Activated T-helper 2 cell treated with anti-CD3 and anti-CD28 coated beads, Interferon-gamma antibody, Interleukin-2, Interleukin-4, amounts not matched to agents 10 μg/mL and 5 μg/mL and 100 μg/mL, durations not matched to agents 14 hours and 24 hours and 36 hours (primary cell): ENCODE measurements at places on chromosomes 7 and 10. TPM values are rescaled to one million over a fixed set of nuclear protein-coding genes. Genes with fewer than 3 reads are reported as not detected.

GRCh38 chr7:46026741-46027140, 105.7 kb upstream of the IGFBP3 start:
- DNase-seq = no peak

- no peak for DNase-seq
Measured at GRCh38 chr10:96708456-96708855, 11.9 kb downstream of the PIK3AP1 start.

DNA sequence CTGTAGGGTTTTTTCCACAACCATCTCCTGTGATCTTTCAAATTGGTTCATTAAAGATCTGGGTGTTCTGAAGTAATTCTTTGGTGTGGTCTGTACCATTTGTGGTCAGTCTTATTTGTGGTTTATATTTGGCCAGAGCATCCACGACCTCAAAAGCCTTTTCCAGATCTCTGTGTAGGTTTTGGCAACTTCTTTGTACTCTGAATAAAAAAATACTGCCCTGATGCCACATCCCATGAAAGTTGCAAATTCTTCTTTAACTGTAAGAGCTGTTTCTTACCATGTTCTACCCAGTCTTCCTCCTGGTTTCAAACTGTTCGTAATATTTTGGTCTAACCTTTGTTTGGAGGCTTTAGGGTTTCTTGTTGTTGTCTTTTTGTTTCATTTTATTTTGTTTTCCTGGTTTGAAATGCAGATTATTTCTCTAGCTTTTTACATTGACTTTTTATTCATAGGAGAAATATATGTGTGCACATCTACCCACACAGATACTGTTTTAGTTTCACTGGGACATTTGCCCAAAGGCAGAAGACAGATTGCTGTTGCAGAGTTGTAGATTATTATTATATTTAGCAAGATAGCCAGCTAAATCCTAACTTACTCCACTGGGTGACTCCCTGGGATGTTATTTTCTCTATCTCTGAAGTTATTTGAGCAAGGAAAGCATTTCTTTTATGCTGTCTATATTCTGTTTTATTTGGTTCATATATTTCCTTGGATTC, 123.2 kb upstream of the SAMD8 start:
- DNase-seq = no peak

GRCh38 chr10:78556705-78557432, 511.9 kb upstream of the ZMIZ1 start:
- no peak for DNase-seq

DNA sequence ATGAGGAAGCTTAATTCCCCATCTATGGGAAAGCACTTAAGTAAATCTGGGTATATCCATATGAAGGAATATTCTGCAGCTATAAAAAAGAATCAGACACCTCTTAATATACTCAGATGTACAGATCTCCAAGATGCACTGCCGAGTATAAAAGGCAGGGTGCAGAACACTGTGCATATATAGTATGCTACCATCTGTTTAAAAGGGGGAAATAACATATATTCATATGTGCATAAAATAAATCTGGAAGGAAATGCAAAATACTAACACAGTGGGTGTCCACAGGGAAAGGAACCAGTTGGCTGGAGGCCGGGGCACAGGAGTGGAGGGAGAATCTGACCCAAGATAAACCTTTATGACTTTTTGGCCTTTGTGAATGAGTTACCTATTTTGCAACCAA, 201.4 kb downstream of the SFMBT2 start:
- no peak for DNase-seq

- no peak for DNase-seq
Measured at GRCh38 chr7:47504551-47505311, 77.2 kb downstream of the TNS3 start.

- DNase-seq = peak; percentile 29
Measured at GRCh38 chr10:22230158-22230833, 12.5 kb upstream of the EBLN1 start.

HOXA10 gene
- total RNA-seq = not detected in 2 replicates

HSPA12A gene
- total RNA-seq = 0.46 and 0.64 TPM in 2 replicates

LHFPL3 gene
- not detected in 2 replicates for total RNA-seq

FOXP2 gene
- total RNA-seq = 0.05 and 0.14 TPM in 2 replicates

POM121L12 gene
- not detected in 2 replicates for total RNA-seq
